Suppressor macrophage (primary cell): ENCODE measurements at places on chromosomes 4 and X.

DNA sequence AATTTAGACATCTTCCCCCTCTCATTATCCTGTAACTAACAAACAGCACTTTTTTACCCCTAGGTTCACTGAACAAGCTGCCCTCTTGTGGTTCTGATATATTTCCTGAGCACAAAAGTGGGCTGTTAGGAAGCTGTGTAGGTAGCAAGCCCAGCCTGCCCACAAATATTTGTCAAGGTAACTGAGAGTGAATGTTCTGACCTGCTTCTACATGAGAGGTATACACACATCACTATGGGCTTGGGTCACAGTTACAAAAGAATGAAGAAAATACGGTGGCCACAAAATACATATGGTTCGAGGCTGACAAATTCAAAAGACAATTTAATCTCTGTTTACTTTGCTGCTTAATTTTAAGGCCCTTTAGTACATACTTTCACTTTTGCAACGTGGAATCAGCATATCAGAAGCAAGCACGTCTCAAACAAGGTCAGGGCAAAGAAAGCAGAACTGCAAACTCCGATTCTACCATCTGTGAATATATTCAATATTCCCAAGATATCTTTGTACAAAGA lies 78.7 kb downstream of the RBM47 start:
- peak; percentile 64 for DNase-seq

- no peak for DNase-seq
These were observed 28.6 kb downstream of the TEX13A start for GRCh38 chrX:105191878-105192277.

GRCh38 chr4:88098993-88099752 lies 59.3 kb downstream of the ABCG2 start:
- no peak for DNase-seq

GRCh38 chr4:122689972-122690371 lies 42.5 kb upstream of the BBS12 start:
- no peak for DNase-seq

DNA sequence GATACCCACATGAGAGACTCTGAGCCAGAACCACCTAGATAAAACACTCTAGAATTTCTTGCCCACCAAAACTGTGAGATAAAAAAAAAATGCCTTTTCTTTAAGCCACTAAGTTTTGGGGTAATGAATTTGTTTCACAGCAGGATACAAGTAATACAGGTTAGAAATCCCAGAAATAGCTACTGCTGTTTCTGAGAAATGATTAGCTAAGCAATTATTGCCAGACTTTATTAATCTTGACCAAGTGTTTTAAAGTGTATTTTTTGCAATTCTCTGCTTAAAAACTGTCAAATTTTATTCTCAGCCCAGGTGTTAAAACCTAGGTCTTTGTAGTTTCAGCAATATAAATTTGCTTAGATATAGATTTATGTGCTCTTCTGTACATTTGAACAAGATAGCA lies 58.6 kb upstream of the CAPN6 start:
- no peak for DNase-seq

DNA sequence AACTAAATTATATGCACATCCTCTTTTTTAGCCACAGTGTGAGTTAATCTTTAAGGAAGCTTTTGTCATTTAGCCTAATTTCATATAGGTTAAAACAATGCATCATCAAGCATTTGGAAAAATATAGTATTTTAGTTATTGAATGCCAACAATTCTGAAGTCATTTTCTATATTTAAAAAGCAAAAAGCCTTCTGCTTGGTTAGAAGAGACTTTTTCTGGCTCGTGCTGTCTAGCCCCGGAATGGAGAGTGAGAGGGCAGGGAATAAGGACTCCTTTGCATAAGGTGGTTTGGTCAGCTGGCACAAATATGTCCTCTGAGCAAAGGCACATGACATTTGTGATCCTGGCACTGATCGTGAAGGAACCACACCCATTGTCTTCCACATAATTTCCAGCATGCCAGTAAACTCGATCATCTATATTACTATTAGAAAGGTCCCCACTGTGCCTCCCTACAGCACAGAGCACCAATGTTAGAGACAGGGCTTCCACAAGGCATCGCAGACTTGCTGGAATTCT lies 393.7 kb upstream of the INTU start:
- DNase-seq: no peak

DNA sequence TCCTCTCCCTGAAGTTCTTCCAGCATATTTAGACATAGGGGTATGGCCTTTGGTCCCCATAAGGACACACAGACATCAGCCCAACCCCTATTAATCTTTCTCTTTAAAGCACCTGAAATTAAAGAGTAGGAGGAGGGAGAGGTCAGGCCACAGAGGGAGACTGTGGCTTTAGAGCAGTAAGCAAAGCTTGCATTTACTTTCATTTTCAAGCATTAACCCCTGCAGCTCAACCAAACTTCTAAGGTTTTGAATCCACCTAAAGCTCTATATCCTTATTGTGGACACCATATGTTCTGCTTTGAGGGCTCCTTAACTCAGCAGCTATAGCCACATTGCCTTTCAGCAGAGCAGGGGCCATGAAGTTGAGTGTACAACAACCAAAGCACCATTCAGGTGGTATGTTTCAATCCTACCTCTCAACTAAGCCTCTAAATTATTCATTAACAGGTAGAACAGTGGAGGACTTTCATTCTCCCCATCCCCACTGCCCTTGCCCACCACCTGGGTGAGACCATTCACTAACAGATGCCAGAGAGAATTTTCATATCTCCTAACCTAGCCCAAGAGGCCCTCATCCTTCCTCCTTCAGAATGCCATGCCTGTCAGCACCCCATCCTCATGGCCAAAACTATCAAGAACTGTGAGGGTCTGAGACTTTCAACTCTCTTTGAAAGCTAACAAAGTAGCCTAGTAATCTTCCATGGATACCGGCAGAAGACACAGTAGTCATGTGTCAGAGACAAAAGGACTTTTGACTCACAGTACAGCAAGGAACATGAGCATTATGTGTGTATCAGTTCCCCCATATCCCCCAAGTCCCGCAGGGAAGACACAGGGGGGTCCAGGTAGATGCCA lies 20.8 kb downstream of the LIN54 start:
- DNase-seq: no peak

DNA sequence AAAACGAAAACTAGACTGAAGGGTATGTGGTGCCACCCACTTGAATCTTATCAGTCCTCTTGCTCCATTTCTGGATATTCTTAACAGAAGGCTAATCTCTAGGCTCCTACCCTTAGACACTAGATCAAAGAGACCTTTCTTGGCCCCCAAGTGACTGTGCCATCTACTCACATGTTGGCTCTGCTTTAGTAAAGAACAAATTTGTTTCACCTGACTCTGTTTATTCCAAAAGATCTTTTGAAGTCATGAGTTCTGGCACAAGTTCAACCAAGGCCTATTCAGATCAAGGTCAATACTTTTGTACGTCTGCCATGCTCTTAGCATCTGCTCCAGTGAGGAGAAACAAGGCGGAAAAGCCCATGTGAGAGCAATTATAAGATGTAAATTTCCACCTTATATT lies 37.3 kb downstream of the MAGEB17 start:
- no peak for DNase-seq

GRCh38 chrX:47489507-47490275 lies 6.7 kb upstream of the ZNF41 start:
- DNase-seq: no peak

DNA sequence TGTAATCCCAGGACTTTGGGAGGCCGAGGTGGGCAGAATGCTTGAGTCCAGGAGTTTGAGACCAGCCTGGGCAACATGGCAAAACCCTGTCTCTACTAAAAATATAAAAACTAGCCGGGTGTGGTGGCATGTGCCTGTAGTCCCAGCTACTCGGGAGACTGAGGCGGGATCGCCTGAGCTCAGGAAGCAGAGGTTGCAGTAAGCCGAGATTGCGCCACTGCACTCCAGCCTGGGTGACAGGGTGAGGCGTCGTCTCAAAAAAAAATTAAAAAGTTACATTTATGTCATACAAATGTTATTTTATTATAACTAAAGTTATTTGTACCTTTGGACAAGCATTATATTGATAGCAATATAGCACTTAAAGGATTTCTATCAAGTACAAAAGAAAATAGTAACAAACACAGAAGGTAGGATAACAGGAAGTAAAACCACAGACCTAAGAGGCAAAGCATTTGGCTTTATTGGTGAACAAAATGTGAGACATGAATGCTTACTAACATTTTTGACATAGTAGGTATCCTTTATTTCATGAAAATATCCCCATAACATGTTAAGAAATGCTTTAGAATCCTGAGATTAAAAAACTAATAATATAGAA lies 51.5 kb downstream of the TMEM165 start:
- peak; percentile 36 for DNase-seq

- DNase-seq: no peak
These were observed 90.5 kb upstream of the ACTRT1 start for GRCh38 chrX:128142745-128143144.

DNA sequence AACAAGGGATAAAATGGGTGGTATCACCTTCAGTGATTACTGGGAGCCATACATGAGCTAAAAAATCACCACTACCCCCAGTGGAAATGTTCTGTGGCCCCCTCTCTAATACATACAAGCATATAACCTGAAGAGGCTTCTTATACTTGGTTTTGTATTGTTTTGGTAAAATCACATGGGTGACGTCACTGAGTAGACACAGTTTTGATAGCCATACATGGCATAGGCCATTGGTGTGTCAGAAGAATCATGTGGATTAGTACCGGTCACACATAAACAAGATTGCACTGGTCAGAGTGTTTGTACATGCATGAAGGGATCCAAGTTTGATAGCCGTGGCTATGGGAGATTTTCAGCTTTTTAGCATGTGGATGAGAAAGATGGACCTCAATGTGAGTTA lies 131.9 kb upstream of the RADX start:
- no peak for DNase-seq
